Hindlimb muscle (tissue), 1 donor: ENCODE measurements at places on chromosomes 1 and 21.

GRCh38 chr1:182762536-182762935, 27.0 kb upstream of the NPL start:
- DNase-seq, result no peak

- DNase-seq, result no peak
Observed at GRCh38 chr1:40773748-40774265, 9.8 kb upstream of the KCNQ4 start.

DNA sequence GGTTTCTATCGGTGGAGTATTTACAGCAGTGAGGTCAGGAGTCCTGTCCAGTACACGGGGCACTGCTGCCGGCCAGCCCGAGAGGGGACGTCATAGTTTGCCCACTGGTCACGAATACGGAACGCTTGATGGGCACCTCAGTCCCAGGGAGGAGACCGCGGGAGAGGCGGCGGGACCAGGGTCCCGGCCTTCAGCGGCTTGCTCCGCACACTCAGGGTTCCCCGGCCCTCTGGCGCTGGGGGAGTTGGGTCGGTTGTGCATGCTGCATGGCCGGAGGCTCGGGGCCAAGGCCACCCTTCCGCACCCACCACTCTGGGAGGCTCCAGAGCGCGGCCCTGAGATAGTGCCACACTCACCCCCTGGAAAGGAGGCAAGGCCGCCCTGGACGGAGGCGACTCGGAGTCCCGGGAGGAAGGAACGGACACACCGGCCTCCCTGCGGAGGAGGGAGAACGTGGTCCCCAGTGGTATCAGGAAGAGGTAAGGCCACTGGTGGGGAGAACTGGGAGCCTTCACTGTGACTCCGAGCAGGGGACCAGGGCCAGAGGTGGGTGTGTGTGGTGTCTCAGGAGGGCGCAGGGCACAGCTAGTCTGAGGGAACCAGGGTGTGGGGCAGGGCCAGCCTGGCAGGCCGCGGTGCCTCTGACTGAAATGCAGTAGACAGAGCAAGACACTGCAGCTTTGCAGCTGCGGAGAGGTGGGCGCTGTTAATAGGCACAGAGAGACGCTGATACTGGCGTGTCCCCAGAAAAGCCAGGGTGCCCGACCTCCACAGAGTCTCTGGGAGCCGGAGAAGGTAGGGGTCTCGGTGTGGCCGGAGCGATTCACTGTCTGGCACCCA, 28.6 kb upstream of the PRSS38 start:
- no peak for DNase-seq

GRCh38 chr21:41357546-41357945, 4.3 kb upstream of the MX2 start:
- DNase-seq, result no peak

DNA sequence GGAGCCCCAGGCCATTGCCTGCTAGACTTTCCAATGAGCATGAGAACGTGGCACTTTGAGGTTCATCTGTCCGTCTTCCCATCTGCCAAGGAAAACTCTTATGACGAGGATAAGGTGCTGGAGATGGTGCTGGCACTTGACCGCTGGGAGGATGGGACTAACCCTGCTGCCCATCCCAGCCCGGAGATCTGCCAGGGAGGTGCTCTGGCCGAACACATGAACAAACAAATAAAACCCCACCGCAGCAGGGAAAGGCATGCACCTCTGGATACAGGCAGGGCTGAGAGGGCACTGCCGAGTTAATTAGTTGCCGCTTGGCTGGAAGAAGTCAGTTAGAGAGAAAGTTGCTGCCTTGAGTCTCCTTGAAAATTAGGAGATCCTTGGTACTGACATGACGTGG, 308.4 kb downstream of the AJAP1 start:
- no peak for DNase-seq

DNA sequence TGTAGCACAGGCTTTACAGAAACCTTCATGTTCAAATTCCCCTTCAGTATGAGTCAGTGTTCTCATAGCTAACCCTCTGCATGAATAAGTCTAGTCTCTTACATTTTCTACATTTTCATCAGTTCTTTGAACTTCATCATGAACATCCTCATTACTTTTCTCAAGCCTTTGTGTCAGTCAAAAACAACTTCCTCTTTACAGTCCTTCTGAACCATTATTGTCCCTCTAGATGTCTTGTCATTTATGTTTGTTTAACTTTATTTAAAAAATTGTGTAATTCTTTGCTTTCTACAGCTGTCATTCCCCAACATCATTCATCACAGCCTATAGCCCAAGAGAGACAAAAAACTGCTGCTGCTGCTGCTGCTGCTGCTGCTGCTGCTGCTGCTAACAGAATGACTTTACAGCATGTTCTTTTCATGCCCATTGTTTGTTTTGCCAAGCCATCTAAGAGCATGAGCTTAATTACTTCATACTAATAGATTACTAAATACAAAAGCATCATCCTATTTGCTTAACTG, 133.1 kb downstream of the LRRC40 start:
- no peak for DNase-seq

DNA sequence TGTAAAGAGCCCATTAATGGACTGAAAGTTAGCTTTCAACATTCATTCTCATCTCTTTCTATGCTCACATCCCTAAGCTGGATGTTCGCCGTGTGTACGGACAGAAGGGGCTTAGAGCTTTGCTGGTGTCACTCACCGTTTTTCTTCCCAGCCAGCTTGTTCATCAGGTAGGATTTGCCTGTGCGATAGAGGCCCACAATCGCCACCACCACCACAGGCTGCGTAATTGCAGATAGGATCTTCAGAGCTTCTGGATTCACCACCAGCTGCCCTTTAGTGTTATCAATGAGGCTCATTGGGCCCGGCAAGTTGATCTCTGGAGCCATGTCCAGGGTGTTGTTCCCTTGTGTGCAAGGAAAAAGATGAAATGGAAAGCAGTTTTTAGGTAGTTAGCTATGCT, 4.3 kb downstream of the GBP2 start:
- no peak for DNase-seq
